ENCODE measurements at places on chromosomes 1 and 21.

- DNase-seq = no peak
These were observed 23.4 kb downstream of the WDR4 start for GRCh38 chr21:42855937-42856335.

GRCh38 chr1:20458717-20459116, 27.3 kb downstream of the CAMK2N1 start:
- DNase-seq = no peak

DNA sequence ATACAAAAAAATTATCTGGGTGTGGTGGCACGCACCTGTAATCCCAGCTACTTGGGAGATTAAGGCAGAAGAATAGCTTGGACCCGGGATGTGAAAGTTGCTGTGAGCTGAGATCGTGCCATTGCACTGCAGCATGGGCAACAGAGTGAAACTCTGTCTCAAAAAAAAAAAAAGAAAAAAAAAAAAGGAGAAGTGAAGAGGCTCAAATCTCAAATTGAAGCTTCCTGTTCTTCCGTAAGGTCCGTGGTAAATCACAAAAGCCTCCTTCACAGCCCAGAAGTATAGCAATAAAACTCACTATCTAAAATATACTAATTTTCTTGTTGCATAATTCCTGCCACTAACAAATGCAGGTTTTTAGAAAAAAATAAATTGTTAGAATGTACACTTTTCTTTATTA, 498.2 kb upstream of the BRINP3 start:
- DNase-seq = no peak

GRCh38 chr1:2407166-2407990, 5.0 kb downstream of the PEX10 start:
- DNase-seq = no peak

- DNase-seq = no peak
These were observed 169.2 kb downstream of the DHRS3 start for GRCh38 chr1:12448746-12449177.

GRCh38 chr1:36161641-36162531, 5.9 kb downstream of the MAP7D1 start:
- no peak for DNase-seq

DNA sequence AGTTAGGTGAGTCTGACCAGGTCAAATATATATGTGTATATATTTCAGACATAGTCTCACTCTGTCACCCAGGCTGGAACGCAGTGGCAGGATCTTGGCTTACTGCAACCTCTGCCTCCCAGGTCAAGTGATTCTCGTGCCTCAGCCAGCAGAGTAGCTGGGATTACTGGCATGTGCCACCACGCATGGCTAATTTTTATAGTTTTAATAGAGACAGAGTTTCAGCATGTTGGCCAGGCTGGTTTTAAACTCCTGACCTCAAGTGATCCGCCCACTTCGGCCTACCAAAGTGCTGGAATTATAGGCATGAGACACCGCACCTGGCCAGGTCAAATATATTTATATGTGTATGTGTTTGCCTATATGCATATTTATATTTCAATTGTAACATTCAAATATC, 581.5 kb upstream of the B3GALT2 start:
- no peak for DNase-seq

- DNase-seq = no peak
These were observed 72.1 kb upstream of the ABCG1 start for GRCh38 chr21:42146821-42147220.

GRCh38 chr1:78003882-78004718, 639 bp upstream of the DNAJB4 start:
- DNase-seq = no peak

- DNase-seq = no peak
These were observed 712.3 kb downstream of the PTPRU start for GRCh38 chr1:29948581-29948980.

DNA sequence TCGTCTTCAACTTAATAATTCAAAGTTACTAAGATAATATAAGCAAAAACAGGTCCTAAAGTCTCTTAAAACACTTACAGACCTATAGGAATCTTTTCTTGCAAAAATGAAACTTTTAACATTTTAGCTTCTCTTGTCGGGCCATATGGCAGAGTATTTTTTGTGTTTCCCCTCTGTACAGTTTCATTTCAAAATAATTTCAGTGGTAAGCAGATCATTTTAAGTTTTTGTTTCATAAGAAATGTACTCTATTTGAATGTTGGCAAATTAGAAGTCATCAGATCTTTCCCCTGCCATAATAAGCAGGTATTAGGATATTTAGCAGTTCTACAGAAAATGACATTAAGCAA, 37.9 kb downstream of the RGL1 start:
- no peak for DNase-seq

DNA sequence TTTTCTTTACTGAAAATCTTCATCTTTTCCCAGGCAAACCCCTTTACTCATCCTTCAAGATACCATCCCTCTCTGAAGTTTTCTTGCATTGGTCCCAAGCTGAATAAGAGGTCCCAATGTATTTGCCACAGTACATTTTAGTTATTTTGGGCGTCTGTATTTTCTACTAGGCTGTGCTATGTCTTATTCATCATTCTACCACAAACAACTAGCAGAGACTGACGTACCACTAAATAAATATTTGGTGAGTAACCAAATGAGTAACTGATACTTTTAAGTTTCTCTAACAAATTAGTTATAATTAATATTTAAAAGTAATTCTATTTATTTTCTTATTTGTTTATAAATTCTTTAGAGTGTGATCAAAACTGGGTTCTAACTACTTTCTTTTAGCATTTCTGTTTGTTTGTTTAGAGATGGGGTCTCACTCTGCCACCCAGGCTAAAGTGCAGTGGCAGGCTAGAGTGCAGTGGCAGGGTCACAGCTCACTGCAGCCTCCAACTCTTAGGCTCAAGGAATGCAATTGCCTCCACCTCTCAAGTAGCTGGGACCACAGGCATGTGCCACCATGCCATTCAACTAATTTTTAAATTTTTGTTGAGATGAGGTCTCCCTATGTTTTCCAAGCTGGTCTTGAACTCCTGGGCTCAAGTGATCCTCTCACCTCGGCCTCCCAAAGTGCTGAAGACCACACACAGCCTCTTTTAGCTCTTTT, 33.1 kb downstream of the NDC1 start:
- no peak for DNase-seq

GRCh38 chr1:202162418-202163280, 2.2 kb upstream of the PTPN7 start:
- no peak for DNase-seq

DNA sequence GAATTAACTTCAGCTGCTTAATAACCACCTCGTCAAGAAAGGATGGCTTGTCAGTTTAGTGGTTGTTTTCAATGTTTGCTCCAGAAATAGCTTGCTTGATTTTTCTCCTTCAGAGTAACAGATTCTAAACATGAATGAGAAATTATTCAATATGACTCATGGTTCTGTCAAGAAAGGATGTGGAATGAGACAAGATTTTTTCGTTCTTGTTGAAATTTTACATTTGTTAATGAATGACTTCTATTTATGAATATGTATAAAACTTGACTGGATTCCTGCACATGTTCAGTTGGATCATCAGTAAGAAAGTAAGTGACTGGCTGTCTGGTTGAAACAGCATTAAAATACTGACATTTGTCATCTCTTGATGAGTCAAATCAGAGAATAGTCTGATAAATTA, 38.3 kb downstream of the IFI44 start:
- no peak for DNase-seq

- DNase-seq = peak; percentile 43
These were observed 28.2 kb downstream of the SNAP47 start for GRCh38 chr1:227763246-227764018.

GRCh38 chr21:30211071-30211470, 4.8 kb downstream of the CLDN8 start:
- DNase-seq = no peak

DNA sequence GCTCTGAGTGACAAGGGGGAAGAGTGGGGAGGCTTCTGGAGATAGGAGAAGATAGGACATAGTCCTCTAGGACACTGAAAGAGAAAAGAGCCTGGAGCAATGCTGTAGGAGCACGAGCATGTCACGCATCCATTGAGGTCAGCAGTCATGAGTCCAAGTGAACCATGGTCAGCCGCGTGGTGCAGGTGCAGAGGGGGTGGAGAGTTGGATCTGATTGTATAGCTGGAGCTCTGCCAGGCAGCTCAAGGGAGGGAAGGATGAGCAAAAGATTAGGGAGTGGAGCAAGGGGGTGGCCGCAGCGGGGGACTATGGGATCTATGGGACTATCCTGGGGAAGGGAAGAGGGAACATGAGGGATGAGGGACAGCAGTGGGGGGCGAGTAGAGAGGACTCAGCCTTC, 14.0 kb downstream of the PADI1 start:
- DNase-seq = no peak

GRCh38 chr1:169928438-169929209, 34.9 kb upstream of the SCYL3 start:
- peak; percentile 36 for DNase-seq

- no peak for DNase-seq
These were observed 15.3 kb downstream of the CASZ1 start for GRCh38 chr1:10781137-10781536.

DNA sequence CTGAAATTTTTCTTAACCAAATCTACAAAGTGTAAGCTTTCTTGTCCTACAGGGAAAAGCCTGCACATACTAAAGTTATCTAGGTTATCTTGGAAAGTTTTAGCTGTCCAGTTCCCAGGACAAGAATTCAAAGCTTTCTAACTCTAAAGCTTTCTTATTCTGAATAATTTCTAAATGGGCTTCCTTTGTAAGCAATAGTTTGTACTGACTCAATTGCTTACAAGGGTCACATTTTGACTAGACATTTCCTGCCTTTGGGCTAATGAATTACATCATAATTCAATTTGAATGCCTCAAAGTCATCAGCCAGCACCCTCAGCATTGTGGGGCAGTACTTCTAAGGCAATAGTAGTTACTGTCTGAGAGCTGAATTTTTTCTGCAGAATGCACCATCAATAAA, 223.0 kb downstream of the LTN1 start:
- DNase-seq = no peak

DNA sequence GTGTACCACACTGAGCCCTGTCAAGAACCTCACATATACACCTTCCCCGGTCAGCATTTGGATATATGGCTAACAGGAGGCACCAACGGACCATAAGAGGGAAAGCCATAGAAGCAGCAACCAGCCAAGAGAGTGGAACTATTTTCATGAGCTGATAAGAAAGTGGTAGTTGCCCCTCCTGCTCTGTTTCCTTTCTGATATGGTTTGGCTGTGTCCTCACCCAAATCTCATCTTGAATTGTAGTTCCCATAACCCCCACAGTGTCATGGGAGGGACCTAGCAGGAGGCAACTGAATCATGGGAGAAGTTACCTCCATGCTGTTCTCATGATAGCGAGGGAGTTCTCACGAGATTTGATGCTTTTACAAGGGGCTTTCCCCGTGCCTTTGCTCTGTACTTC, 366.1 kb upstream of the DAB1 start:
- DNase-seq = no peak

GRCh38 chr1:53519421-53519820, 60.2 kb downstream of the DMRTB1 start:
- no peak for DNase-seq

DNA sequence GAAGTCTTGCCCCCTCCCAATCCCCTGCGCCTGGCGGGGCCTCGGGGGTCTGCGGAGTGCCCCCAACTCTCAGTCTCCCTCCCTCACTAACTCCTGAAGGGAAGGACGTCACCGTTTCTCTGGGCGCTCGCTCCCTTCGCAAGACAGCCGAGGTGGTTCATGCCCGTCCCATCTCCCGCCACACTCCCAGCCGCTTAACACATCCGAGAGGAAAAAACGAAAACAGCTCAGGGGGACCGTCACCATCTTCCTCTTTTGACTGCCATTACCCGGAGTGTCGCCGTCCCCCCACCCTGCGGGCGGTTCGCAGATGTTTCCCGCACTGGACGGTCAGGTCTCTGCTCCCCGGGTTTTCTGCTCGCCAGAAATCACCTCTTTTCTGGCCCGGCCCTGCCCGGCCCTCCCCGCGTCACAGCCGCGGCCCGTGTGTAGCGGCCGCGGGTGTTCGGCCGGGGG, 532 bp downstream of the ERO1B start:
- peak; percentile 40 for DNase-seq

DNA sequence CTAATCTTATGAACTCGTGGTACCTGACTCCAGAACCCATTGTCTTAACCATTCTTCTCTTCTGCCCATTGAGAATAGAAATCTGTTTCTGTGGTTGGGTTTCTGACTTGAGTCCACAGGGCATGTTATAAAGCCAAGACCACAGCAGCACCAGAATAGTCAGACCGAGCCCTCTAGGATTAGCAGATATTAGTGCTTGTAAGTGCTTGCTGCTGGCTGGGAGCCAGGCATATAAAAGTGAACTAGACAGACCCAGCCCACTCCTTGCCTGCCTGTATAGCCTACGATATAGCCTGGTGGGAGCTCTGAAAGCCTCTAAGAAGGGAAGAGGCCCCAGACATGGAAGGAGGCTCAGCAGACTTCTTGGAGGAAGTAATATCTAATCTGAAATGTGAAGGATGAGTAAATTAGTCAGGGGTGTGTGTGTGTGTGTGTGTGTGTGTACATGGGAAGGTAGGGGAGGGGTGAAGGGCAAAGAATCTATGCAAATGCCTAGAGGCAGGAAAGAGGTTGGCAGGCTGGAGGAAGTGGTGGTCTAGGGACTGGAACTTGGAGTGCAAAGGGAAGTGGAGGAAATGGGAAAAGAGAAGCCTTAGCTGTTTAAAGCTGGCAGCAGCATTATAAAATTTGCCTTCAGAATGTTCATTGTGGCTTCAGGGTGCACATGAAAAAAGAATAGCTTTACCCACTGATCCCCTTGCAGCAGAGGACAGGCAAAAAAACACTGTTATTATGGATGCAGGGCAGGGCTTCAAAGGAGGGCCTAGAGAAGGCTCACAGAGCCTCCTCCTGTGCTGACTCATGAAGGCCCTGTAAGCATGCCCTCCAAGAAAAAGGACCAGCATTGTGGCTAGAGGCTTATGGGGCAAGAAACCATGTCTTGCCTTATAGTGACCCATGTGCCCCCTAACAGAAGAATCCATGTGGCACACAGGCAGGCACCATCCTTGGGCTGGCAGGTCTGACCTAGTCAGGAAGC, 169.2 kb downstream of the LMX1A start:
- DNase-seq = peak; percentile 49

GRCh38 chr1:19534281-19534680, 48.9 kb upstream of the CAPZB start:
- no peak for DNase-seq

- no peak for DNase-seq
These were observed 18.9 kb downstream of the FCRL2 start for GRCh38 chr1:157758018-157758417.

- no peak for DNase-seq
These were observed 228.0 kb downstream of the TOMM20 start for GRCh38 chr1:234900595-234900994.

DNA sequence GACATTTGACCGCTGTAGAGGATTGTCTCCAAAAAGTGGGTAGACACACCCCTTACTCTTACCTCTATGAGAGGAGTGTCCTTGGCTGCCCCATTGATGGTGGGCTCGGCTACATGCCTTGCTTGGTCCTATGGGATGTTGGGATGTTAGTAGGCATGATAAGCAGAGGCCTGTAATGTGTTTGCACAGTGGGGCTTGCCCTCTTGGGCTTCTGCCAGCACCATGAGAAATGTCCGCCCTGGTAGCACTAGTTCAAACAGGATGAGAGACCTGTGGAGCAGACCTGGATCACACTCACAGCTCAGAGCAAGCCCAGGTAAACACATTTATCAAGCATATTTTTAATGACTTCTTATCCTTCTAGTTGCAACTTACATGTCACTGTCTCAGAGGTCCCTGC, 54.2 kb downstream of the SH3GLB1 start:
- peak; percentile 88 for DNase-seq

All from NCI-H345 (cell line).